ENCODE measurements at places on chromosomes 11 and 22.

DNA sequence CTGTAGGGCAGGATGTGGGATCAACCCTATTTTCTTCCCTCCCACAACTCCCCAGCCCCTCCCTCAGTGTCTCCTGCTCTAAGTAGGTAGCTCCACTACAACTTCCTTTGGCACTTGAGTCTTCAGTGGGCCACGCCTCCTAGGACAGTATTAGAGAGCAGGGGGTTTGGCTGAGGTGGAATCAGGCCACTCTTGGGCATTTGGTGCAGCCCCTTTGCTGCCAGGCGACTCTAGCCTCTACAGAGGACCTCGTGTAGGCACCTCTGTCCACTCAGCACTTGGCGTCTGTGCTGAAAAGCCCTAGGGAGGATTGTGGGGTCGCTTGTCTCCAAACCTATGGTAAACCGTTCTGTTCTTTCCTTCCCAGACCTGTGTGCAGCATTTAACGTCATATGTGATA is 2.7 kb downstream of the FADD start:
- DNase-seq: no peak

DNA sequence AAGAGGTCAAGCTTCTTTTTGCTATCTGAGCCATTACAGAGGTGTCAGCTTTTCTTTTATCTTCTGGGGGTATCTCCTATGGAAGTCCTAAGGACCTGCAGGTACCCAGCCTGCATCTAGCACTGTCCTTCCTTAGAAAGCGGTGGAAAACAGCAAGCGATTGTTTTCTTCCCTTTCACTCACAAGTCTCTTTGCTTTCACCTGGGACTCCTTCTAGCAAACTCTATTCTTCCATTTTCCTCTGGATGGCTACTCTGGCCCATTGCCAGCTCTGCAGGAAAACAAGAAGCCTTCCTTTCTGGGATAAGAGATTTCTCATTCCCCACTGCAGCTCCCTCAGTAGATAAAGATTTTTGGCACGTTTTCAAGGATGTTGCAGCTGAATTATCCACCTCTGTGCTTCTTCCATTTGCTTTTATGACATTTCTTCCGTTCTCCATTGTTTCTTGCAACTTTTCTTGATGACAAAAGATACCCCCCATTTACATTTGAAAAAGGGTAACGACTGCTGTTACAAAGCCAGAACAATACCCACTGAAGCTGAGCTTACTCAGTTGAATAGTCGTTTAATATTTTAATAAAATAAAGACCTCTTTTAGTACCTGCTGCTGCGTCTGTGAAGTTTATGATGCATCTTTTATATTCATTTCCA is 40.2 kb upstream of the BDNF start:
- DNase-seq: no peak

- no peak for DNase-seq
Measured at GRCh38 chr11:15764948-15765347, 591.4 kb downstream of the SOX6 start.

DNA sequence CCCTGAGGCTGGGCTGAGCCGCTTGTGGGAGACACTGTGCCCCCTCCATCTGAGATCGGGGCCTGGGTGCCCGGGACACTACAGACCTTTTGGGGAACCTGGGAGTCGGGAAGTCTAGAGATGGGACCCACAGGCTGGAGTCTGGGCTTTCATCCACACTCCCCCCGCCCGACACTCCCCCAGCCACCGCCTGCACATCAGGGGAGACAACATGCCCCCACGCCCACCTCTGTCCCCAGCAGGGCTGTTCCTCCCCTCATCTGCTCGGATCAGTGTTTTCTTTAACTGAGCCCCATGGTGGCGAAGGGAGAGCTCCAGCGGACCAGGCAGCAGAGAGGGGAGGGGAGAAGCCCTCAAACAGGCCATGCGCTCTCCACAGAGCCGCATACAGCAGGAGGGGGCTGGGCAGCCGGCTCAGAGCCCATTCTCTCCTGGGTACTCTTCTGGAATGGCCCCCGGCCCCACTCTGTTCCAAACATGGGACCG is 174.7 kb downstream of the IGLL1 start:
- no peak for DNase-seq
